ENCODE measurements at places on chromosomes 11 and 22.

DNA sequence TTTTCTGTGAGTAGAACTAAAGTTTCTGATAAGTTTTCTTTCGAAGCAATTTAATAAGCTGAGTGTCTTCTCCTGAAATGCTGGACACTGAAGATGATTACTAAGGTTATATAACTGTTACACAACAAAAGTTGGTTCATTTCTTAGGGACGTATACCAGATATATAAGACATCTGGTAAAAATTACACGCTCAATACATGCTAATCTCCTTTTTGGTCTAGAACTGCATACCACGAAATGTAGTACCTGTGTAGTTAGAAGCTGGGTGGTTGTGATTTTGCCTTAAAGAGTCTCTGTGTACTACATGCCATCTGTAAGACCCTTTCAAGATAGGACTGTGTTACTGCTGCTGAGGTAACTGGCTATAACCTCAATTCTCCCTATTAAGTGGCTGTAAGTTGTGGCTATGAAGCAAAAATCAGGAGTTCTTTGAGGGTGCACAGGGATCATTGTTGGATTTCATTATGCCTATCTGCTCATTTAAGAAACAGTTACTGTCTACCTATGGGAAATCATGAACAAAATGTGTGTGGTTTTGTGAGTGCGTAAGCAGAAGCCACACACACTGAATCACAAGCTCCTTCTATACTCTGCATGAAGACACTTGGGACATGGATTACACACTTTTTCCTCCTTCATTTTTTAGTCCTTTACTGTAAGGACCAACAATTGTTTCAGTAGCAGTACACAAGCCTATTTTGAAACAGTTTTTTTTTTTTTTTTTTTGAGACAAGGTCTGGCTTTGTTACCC, 195.9 kb downstream of the SWAP70 start:
- no peak for DNase-seq

GRCh38 chr22:33923660-33924246, 3.5 kb upstream of the LARGE1 start:
- no peak for DNase-seq

DNA sequence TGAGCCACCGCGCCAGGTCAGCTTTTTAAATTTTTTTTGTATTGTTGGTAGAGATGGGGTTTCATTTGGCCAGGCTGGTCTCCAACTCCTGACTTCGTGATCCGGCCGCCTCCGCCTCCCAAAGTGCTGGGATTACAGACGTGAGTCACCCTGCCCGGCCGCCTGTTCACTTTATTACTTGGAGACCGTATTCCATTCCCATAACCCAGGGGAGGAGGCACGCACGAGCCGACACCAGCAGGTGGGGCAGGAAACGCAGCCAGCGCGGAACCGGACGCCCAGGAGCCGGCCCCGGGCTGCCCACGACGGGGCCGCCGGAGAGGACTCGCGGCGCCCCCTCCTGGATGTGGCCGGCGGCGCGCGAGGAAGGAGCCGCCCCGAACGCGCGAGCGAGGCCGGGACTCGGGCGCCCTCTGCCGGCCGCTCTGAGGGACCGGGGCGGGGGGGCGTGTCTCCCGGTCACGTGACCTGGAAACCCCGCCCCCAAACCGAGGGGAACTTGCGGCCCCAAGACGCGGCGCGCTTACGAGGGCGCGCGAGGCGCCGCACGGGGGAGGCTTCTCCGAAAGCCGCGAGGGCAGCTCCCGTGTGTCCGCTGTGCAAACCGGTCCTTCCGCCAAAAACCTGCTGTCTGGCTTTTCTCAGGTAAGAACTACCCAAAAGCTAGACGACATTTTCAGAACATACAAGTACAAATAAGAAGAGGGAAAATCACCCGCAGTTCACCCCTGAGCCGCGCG, 11.6 kb upstream of the RNH1 start:
- peak; percentile 94 for DNase-seq

- no peak for DNase-seq
Measured at GRCh38 chr11:46836870-46837269, 9.2 kb downstream of the CKAP5 start.

DNA sequence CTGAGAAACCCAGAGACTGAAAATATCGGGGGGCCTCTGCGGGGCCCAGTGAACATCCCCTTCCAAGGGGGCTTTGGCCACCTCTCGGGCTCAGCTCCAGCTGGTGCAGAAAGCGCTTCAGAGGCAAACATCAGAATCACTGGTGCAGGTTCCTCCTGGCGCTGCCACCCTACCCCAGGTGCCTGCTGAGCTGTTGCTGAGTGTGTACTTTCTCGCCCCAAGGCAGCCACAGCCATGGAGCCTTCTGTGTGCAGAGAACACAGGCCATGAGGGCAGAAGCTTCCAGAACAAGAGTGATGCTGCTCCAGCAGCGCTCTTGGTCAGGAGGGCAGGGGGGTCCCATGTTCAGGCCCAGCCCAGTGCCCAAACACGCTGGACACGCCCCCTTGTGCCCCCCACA, 6.3 kb downstream of the DRD4 start:
- DNase-seq, result no peak

DNA sequence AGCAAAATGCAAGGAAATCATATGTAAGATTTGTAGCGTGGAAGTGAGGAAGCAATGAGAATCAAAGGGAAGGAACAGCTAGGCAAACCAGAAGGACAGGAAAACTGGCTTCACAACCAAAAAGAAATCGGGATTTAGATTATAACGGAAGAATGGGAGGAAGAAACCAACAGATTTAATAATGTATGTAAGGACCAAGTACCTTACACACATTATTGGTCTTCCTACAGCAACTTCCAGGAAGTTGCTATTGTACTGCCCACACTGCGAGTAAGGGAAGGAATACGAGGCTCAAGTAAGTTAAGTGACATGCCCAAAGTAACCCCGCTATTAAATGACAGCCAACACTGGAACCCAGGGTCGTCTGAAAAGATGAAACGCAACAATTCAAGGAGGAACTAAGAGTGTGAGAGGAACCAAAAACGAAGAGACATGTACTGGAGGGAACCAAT, 473 bp downstream of the TXN2 start:
- DNase-seq, result no peak

GRCh38 chr11:121722431-121723245, 269.9 kb upstream of the SORL1-AS1 start:
- peak; percentile 74 for DNase-seq

DNA sequence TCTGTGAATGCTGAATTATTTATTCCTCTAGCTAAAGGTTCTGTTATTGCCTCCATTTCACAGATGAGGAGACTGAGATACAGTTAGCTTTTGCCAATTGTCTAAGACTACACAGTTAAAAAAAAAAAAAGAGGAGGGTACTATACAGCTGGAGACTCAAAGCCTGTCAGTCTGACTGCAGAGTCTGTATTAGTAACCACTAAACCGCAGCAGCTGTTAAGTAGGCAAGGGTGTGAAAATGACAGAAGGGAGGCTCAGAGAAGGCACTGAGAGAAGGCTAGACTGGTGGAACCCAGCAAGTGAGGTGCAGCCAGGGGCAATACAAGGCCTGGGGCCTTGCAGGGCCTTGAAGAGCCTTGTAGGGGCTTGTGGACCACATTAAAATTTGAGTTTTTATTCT, 181.2 kb downstream of the CSNK2A3 start:
- DNase-seq, result no peak

- DNase-seq, result peak; percentile 48
Measured at GRCh38 chr11:101862391-101863233, 52.2 kb upstream of the CEP126 start.

DNA sequence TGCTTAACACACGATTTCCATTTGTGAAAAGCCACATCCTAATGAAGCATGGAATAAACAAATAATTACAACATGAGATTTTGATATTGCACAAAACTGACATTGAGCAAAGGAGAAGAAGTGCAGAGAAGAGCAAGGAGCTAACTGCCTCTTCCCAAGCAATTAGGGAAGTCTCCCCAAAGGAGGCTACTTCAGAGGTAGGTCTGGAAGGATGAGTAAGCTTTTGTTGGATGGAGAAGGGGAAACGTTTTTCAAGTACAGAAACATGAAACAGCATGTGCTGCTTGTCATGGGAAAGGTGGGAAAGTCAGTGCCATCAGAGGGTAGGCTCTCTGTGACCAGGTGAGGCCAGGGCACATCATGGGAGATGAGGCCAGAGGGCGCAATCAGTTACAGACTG, 132.2 kb upstream of the SESN3 start:
- no peak for DNase-seq

DNA sequence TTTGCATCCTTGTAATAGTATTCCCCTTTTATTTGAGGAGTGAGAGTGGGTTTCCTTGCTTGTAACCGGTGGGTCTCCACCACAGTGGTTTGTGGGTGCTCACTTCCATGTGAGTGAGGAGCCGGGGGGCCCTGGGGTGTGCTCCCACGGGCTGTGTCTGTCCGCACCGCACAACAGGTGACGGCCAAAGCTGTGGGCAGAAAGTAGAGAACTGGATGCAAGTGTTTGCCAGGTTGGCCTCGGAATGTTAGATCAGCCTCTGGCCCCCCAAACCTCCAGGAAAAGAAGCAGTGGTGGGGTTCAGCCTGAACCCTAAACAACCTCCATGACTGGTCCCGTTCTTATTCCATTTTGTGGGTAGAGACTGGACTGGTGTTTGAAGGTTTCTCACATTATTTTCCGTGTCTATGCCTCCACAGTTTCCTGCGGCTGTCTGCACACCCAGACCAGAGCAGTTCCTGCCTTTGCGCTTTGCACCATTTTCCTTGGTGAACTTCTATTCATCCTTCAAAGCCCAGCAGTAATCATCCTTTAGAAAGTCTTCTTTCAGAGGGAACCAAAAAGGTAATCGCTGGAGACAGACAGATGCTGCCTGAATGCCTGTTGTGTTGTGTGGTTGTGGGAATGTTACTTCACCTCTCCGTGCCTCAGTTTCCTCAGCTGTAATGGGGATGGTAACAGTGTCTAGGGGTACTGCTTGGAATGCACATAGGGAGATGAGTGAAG, 77.2 kb downstream of the MYEOV start:
- no peak for DNase-seq

DNA sequence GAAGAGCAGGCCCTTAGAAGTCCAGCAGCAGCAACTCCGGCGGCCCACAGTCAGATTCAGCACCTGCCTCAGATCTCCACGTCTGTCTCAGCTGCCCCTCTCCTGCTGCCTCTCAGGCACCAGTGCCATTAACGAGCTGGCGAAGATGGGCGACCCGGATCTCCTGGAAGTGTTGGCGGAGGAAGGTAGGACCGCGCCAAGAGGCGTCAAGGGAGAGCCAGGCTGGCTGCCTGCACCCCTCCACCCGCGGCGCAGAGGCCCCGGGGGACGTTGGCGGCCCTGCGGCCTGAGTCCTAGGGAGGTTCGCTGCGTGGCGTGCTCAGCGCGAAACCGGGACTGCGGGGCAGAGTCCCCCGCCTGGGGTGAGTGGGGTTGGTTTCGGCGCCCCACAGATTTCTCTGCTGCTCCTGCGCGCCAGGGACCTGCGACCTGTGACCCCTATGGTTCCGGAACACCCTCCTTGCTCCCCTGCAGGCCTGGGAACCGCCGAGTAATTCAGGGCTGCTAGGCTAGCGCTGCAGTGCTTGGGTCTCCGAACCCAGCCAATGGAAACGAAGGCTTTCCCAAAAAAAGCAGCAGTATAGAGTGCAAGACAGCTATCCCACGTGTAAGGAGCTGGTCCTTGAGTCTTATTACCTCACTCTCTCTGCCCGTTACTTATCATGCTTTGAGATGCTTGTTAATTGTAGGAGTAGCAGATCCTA, 615 bp downstream of the ANO5 start:
- no peak for DNase-seq

DNA sequence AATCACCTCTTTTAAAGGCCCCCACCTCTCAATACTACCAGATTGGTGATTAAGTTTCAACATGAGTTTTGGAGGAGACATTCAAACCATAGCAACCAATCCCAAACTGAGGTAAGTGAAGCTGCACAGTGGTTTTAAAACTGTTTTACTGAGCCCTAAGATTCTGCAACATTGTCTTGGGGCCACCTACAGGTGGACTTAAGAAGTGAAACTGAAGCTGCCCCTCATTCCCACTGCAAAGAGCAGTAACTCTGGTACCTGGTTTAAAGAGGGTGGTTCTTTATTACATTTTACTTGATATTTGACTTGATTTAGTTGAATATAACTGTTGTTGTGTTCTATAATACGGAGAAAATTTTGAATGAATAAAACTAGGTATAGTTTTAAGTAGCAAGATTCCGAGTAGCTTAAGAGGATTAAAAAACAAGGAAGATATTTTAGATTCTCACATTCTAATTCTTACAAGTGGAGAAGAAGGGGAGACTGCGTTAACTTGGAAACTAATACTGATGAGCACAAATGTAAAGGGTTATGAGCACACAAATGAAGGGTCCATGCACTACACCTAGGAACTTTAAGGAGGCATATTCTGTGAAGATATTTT, 26.7 kb downstream of the SYT9 start:
- DNase-seq, result peak; percentile 4

- DNase-seq, result no peak
Measured at GRCh38 chr11:63592975-63593395, 21.2 kb downstream of the PLAAT3 start.

DNA sequence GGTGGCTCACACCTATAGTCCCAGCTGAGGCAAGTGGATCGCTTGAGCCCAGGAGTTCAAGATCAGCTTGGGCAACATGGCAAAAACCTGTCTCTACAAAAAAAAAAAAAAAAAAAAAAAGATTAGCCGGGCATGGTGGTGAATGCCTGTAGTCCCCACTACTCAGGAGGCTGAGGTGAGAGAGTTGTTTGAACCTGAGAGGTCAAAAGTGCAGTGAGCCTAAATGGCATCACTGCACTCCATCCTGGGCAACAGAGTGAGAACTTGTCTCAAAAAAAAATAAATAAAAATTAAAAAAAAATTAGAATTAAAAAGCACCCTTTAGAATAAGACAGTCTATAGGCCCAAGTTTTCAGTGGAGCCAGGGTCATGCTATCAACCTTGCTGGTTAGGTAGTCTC, 95.5 kb downstream of the PDHX start:
- no peak for DNase-seq

- no peak for DNase-seq
Measured at GRCh38 chr11:113106507-113106906, 145.3 kb downstream of the NCAM1 start.

DNA sequence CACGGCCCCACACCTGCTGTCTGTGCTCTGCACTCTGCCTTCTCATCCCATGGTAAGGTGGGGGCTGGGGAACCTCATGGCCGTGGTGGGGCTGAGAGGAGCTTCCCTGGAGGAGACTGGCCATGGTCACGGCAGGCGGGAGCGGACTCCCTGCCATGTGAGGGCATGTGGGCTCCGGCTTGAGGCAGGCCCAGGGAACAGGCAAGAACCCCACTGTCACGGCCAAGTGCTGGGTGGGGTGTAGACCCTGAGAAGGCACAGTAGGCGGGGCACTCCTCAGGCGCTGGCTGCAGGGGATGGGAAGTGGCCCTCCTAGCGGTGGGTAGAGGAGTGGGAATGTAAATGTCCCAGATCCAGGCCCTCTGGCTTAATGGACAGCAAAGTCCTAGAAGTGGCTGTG, 1262.7 kb downstream of the BRD1 start:
- no peak for DNase-seq

GRCh38 chr11:123249354-123249753, 54.3 kb upstream of the CLMP start:
- no peak for DNase-seq

- DNase-seq, result no peak
Measured at GRCh38 chr11:2741006-2741376, 41.2 kb upstream of the KCNQ1OT1 start.
